Dermis lymphatic vessel endothelial cell (primary cell): ENCODE measurements at places on chromosomes 12 and 14. TPM values are rescaled to one million over a fixed set of nuclear protein-coding genes. Genes with fewer than 3 reads are reported as not detected.

The KLRC2 gene
- total RNA-seq, result not detected in 2 replicates

The SERPINA9 gene
- not detected in 2 replicates for total RNA-seq

The GZMB gene
- total RNA-seq, result not detected in 2 replicates

The LUM gene
- total RNA-seq, result not detected in 2 replicates

The LTBP2 gene
- 5.0 and 5.1 TPM in 2 replicates for total RNA-seq
